Smooth muscle cell of trachea (primary cell): ENCODE measurements at places on chromosomes 1 and 21. TPM values are rescaled to one million over a fixed set of nuclear protein-coding genes. Genes with fewer than 3 reads are reported as not detected.

GUCA2A gene
- not detected in 2 replicates for total RNA-seq

CASQ1 gene
- total RNA-seq = 0.83 TPM in 1 of 2 replicates, not detected in the other

CD52 gene
- not detected in 2 replicates for total RNA-seq

TRAF3IP3 gene
- total RNA-seq = not detected in 2 replicates

LZIC gene
- total RNA-seq = 26.6 and 42.0 TPM in 2 replicates

ADGRL4 gene
- total RNA-seq = 6.9 and 23.3 TPM in 2 replicates

OR2T33 gene
- not detected in 2 replicates for total RNA-seq

GPR37L1 gene
- total RNA-seq = not detected in 2 replicates

GNG4 gene
- not detected in 2 replicates for total RNA-seq

MROH9 gene
- total RNA-seq = under 0.01 TPM in 1 of 2 replicates, not detected in the other
